Activated T-helper 1 cell treated with anti-CD3 and anti-CD28 coated beads, Interleukin-12 subunit alpha, Interleukin-12 subunit beta, Interleukin-2, Interleukin-4 antibody, amounts not matched to agents 30 ng/mL and 10 ng/mL and 1 ng/mL, durations not matched to agents 14 hours and 24 hours and 36 hours (primary cell): ENCODE measurements at places on chromosomes 5 and 9. TPM values are rescaled to one million over a fixed set of nuclear protein-coding genes. Genes with fewer than 3 reads are reported as not detected.

The GLRA1 gene
- total RNA-seq = not detected in 2 replicates

DNA sequence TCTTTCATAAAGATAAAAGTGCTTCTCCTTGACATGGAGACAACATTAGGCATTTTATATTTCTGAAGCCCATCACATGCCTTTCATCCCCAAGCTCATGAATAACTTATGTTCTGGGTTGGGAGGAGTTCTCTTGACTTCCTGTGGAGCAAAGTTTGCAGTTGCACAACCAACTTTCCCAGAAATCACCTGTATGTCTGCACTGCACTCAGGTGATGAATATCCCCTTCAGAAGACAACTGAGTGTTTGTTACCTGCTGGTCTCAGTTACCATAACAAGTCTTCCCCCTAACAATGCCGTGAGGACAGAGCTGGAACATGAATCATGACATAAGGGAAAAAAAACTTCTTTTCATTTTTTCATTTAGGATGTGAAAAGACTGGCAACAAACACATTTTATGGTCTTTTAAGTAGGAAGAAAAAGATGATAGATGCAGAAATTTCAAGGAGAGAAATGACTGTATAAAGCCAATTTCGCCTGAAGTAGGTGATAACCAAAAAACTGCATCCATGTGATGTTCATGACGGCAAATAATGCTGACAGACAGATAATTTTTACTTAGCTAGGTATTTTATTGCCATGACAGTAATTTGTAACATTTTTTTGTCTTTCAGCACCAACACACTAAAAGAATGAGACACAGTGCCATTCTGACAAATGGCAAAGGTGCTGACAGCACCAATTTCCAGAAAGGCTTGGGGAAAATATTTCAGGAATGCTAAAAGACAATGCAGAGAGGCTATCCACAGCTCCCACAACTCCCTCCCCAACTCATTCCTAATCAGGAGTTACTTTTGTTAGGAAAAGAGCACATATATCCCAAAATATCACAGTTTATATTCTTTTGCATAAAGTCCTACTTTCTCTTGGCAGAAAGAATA, 656.3 kb downstream of the PRELID2 start:
- H3K4me3 ChIP-seq = no peak overlapping the region
- no peaks in the 10 kb centered on the region for H3K36me3 ChIP-seq
- no peak for DNase-seq
- H3K4me1 ChIP-seq = no peaks in the 10 kb centered on the region
- no peak overlapping the region for H3K27ac ChIP-seq
- H3K27me3 ChIP-seq = no peaks in the 10 kb centered on the region

DNA sequence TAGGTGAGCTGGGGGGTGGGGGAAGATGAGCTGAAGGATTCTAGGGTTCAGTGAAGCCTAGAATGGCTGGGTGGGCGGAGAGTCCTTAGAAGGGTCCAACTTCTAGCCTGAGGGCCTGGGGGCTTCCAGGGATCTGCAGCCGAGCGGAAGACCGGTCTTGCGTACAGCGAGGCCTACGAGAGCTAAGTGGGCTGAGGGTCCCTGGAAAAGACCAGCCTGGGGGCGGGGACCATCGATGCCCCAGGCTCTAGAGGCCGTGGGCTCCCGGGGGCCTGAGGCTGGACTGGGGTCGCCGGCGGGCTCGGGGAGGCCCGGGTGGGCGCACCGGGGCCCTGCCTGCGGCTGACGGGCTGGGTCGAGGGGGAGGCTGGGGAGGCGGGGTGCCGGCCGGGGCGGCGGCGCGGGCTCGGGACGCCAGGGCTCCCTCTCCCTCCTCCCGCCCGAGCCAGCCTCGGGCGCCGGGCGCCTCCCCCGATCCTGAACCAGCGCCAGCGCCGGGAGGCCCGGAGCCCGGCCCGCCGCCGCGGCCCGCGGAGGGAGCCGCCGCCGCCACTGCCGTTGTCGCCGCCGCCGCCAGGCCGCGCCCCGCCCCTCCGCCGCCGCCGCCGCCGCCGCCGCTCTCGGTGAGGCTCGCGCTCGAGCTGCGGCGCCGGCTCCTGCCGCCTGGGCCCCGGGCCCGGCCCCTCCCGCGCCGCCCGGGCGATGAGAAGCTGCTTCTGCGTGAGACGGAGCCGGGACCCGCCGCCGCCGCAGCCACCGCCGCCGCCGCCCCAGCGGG, at the start of gene MVB12B:
MVB12B (plus strand) TSS at position 602 of the 778 bp plus-strand sequence; CDS start at position 703, 101 bp downstream.
- peak within 1 kb of the TSS; percentile 77 for H3K4me3 ChIP-seq
- peaks cover 25% of the 10 kb centered on the region for H3K27me3 ChIP-seq
- H3K36me3 ChIP-seq = no peaks in the 10 kb centered on the region
- DNase-seq = peak; percentile 35
- H3K27ac ChIP-seq = peak within 1 kb of the TSS; percentile 54
- H3K4me1 ChIP-seq = peaks cover 18% of the 10 kb centered on the region

- H3K4me3 ChIP-seq = no peak overlapping the region
- H3K4me1 ChIP-seq = no peaks in the 10 kb centered on the region
- no peak overlapping the region for H3K27ac ChIP-seq
- H3K27me3 ChIP-seq = peaks cover 5% of the 10 kb centered on the region
- no peak for DNase-seq
Measured at GRCh38 chr5:10673407-10673806, 87.6 kb downstream of the DAP start.

- H3K36me3 ChIP-seq = no peaks in the 10 kb centered on the region
- no peak overlapping the region for H3K4me3 ChIP-seq
- no peaks in the 10 kb centered on the region for H3K4me1 ChIP-seq
- no peak for DNase-seq
- H3K27me3 ChIP-seq = no peaks in the 10 kb centered on the region
- H3K27ac ChIP-seq = no peak overlapping the region
Measured at GRCh38 chr5:42638972-42639371, 117.6 kb upstream of the CCDC152 start.
